ENCODE measurements at places on chromosomes 11 and 22. TPM values are rescaled to one million over a fixed set of nuclear protein-coding genes. Genes with fewer than 3 reads are reported as not detected.

DNA sequence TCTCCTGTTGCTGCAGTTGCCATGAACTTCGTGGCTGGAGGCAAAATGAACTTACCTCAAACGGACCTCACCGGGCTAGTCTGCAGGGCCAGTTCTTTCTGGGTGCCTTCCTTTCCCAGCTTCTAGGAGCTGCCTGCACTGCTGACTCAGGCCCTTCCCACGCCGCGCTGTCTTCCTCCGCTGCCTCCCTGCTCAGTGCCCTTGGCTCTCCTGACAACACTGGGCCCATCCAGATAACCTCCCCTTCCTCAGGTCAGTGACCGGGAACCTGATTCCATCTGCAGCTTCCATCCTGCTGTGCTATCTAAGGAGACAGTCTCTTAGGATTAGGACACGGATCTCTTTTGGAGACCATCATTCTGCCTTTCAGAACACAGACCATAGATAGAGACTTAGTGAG lies 19.3 kb downstream of the MOB2 start:
- no peak for DNase-seq

DNA sequence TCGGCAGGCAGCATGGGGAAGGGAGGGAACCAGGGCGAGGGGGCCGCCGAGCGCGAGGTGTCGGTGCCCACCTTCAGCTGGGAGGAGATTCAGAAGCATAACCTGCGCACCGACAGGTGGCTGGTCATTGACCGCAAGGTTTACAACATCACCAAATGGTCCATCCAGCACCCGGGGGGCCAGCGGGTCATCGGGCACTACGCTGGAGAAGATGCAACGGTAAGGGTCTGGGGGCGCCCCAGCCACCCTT lies 204 bp downstream of the FADS2 start:
- DNase-seq, result no peak

- DNase-seq, result no peak
Observed at GRCh38 chr11:71373791-71374454, 74.3 kb downstream of the DHCR7 start.

- DNase-seq, result no peak
Observed at GRCh38 chr11:26150031-26150430, 181.9 kb upstream of the ANO3 start.

The SLC22A6 gene
- total RNA-seq, result not detected

The ABTB2 gene
- 13.7 TPM for total RNA-seq

The OR4C3 gene
- not detected for total RNA-seq
